ENCODE measurements at places on chromosomes 3 and 15.

DNA sequence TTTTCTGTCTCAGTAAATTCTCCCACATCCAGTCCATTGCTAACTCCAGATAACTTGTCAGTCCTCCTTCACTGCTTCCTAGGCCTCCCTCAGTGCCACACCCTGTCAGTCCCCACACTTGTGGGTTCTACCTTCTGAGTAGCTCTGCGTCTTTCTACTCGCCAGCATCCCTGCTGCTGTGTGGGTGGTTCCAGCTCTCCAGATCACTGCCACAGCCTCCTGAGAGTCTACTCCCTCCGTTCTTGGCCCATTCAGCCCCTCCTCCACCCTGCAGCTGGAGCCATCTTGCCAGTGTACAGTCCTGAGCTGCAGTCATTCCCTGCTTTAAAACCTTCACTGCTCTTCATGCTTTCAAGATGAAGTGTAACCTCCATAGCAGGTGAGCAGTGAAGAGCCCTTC lies 45.3 kb downstream of the MAP2K5 start:
- DNase-seq, result no peak

DNA sequence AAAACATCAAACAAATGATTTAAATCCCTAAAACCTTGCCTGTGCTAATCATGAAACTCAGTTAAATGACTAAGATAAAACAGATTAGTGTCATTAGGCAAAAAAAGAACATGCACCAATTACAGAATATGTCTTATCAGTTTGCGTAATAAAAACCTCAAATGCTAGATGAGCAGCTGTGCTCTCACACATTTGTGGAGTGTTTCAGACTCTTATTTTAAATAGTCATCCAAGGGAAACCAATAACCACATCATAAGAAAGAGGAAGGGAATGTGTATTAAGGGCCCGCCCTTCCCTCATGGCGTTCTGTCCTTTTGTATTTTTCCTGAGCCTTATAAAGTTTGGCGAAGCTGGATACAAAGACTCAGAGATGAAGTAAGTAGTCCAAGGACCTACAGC lies 6.6 kb downstream of the SAMMSON start:
- no peak for DNase-seq

DNA sequence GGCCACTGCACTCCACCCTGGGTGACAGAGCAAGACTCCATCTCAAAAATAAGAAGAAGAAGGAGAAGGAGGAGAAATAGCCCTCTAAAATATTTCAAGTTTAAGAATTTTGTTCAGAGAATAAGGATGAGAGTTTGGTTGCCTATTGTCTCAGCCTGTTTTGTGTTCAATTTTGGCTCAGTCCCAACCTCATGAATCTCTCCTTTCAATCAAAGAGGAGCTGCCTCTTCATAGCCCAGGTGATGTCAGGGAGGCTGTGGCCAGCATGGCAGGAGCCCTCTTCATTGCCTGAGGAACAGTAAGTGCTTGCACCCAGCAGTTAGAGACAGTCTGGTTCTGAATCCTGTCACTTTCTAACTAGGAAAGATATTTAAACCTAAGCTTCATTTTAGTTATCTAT lies 55.0 kb downstream of the BDH1 start:
- DNase-seq, result no peak

GRCh38 chr3:189272500-189273119 lies 100.8 kb downstream of the TPRG1 start:
- DNase-seq, result no peak

Measured in stimulated activated CD8-positive, alpha-beta memory T cell treated with anti-CD3 and anti-CD28 coated beads, Interleukin-4, amount 100 ng/mL, for 24 hours (primary cell).